ENCODE measurements at places on chromosomes 5 and 9.

DNA sequence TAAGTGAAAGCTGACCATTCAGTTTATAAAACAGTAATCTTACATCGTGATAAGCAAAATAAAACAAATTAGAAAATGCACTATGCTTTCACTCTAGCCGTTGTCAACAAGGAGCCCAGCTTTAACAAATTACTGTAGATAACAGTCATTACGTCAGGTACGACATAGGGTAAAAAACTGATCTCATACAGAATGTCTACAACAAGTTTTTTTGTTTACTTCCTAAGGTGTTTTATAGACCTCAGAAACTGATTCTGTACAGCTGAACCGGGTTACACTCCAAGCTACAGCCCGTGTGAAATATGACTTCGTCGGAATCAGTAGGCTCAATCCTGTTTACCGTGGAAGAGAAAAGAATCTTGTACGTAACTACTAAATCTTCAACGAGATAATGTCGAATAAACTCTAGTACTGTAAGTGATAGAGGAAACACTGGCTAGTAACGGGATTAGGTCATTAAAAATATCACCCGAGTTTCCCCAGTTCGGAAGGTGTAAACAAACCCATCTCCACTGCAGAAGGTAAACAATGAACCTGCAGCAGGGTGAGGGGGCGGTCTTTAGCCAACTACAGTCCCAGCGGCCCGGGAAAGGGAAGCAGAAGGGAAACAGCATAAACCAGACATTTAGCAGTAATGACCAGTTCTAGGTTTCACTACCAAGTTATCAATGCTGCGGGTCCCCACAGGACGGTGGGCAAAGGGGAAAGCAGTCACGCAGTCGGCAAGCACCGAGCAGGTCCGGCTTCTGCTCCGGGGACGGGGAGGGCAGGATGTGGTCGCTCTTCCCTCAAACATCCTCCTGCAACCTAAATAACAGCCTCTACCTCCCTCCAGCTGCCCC, 1.1 kb downstream of the RICTOR start:
- peak; percentile 53 for DNase-seq

DNA sequence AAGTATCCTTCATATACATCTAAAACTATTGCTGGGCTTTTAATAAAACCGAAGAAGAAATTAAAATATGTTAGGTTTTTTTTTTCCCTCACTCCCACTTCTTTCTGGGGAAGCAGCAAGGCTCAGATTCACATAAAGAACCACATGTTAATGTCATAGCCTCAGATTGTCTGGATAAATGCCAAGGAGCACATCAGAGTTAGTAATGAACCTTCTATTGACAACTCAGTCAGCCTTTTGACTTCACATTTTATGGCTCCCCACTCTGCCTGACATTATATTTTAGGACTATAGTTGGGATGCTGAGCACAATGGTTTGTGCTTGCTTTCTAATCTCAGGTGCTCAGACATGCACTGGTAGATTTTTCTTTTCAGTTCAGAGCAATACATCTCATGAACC, 21.8 kb downstream of the DMAC1 start:
- no peak for DNase-seq

GRCh38 chr9:130536701-130537107, 42.7 kb upstream of the FUBP3 start:
- DNase-seq: no peak

GRCh38 chr5:103938146-103938695, 375.6 kb upstream of the NUDT12 start:
- DNase-seq: no peak

DNA sequence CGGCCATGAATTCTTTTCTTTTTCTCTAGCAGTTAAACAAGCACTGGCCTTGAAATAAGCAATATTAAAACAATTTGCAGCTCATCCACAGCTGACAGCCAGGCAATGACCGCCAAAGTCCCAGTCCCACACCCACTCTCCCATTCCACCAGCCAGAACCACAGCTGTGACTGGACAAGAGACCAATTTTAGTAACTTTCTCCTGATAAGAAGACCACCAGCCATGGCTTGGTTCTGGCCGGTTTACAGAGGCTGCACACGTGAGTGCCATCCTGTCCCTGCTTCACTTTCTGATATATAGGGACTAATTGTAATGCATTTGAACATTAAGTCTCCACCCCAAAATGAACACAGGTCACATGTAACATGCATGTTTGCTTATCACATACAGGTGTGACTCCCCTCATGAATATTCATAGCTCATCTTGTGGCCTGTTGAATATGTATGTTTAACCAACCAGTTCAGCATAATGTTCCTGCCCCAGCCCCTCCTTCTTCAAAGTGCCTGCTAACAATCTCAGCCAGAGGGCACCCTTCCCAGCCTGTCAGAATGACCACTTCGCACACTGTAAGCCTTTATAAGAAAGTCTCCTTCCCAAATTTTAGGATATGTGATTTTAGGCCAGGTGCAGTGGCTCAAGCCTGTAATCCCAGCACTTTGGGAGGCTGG, 23.9 kb upstream of the FANCC start:
- DNase-seq: no peak

DNA sequence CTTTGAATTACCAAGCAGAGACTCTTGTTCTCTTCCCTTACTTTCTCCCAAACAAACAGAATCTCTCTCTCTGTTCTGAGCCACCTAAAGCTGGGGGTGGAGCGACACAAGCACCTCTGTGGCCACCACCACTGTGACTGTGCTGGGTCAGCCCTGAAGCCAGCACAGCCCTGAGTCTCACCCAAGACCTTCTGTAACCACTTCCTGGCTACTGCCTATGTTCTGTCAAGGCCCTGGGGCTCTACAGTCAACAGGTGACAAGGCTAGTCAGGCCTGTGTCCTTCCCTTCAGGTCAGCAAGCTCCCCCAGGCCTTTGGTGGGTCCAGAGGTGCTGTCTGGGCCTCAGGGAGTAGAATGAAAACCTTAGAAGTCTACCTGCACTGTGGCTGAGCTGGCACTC, 26.1 kb upstream of the SLC28A3 start:
- no peak for DNase-seq

DNA sequence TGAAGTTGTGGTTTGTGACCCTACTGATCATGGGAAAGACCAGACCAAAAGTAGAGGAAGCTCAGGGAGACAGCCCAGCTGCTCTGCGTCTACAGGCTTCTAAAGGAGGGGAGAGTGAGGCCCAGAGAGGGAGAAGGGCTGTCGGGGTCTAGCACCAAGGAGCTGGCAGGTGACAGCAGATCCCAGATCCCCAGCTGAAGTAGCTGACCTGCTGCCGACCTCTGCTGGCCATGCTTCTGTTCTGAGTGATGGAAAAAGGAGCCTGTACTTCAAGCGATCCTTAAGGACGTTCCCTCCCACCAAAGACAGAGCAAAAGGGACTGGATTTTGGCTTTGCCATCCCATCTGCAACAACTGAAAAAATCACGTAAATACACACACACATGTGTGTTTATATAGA, 22.7 kb upstream of the QSOX2 start:
- DNase-seq: no peak

DNA sequence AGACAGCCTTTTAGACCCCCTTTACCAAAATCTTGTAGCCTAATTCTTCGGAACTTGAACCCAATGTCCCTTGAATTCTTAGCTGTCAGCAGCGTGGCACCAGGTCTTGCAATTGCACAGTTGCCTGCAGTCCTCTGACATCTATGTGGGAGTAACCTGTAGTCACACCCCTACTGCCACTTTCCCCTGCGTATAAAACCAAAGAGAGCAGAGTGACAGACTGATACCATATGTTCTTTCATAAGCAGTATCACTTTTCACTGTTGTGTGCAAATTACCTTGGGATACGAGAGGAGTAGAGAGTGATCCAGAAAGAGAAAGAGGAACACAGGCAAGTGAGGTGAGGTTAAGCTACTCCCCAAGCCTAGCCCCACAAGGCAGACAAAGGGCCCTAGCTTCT, 364.3 kb upstream of the ADAMTSL1 start:
- no peak for DNase-seq

DNA sequence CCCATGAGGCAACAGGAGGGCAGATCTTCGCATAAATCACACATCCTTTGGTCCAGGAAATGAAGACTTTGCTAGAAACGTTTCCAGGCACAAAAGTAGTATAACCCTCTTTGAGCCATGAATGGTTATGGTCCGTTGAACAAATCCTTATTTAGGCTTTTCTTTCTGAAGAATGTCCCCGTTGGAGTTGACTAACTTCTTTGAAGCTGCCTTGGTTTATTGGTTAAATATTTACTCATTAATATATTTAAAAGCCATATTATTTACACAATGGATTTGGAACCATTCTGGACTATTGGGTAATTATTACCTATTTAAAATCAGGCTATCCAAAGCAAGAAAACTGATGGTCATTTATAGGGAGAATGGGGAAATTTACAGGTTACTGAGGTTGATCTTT, 347.6 kb upstream of the SLC30A5 start:
- no peak for DNase-seq

GRCh38 chr5:163885117-163885516, 379.7 kb downstream of the MAT2B start:
- no peak for DNase-seq

GRCh38 chr5:179125789-179126505, 65.8 kb downstream of the ZNF354C start:
- DNase-seq: no peak

DNA sequence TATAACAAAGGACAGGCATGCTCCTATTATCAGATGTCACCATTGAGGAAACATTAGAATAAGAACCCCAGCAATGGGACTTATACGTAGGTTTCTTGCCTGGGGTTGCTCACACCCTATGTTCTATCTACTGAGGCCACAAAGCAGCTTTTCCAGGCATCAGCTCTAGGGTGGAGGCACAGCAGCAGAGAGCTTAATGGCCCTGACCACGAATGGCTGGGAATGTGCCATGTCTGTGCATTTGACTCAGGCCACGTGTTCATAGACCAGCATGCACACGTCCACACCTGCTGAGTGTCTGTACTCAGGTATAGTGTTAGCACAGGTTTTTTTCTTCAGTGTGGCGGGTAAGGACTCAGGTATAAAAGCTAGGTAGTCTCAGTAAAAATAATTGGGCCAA, 129.4 kb downstream of the AOPEP start:
- no peak for DNase-seq

GRCh38 chr5:61689153-61689846, 357.2 kb downstream of the ZSWIM6 start:
- DNase-seq: no peak

DNA sequence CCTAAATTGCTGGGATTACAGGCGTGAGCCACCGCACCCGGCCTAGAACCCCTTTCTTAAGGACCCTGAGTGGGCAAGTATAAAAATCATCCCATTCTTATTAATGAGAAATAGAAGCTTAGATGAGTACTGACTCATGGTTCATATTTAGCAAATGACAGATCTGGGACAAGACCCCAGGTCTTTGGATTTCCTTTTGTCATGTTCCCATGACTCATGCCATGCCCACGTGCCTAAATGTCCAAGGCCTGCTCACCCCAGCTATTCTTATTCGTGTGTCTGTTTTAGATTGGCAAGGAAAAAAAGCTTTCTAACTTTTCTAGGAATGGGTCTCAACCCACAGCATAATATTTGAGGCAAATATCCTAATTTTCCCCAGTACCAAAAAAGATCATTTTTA, 57.7 kb upstream of the RPS23 start:
- DNase-seq: peak; percentile 95

GRCh38 chr9:13963005-13963653, 350.8 kb downstream of the NFIB start:
- no peak for DNase-seq

GRCh38 chr9:72165326-72165725, 16.1 kb downstream of the GDA start:
- no peak for DNase-seq

DNA sequence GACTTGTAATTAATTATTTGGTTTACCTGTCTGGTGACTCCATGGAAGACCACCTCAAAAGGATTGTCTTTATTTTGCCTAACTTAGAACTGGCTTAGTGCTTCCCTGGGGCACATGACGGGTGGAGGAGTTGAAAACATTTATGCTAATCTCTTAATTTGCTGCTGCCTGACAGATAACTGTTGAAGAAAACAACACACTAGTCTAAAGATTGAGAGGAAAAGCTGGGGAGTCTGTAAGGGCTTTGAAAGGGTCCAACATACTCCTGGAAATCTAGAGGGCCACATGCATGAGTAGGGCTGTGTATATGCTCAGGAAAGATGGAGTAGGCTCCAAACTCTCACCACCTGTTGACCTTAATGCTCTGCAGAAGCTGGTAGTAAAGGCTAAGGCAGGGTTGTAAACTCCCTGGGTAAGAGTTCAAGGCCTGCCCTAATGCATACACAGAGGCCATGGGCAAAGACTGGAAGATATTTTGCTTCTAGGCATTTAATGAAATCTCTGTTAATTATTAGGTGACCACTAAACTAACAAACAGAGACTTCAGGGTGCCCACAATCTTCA, 40.7 kb downstream of the NR3C1 start:
- DNase-seq: no peak

DNA sequence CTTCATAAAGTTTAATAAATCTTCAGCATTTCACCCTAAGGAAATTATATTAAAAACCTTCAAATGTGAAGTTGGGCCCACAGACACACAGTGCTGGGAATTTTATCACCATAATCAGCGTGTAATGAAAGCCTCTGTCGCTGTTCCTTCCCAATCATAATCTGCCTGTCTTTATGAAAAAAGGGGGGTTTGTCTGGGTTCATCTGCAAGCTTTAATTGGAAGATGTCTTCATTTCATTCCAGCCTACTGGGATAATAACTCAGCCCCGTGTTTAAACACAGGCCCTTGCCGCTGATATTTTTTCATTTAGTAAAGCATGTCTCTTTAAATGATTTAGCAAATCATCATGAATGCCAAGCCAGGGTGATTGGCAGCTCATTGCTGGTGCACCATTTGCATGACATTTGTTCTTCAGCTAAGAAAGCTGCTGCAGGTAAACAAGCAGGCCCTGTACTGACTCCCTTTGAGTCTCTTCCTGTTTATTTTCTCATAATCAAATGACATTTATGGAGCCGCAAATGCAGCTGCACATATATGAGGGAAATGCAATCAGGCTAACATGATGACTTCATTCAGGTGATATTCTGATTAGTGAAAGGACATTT, 362.9 kb upstream of the TLE4 start:
- DNase-seq: no peak

DNA sequence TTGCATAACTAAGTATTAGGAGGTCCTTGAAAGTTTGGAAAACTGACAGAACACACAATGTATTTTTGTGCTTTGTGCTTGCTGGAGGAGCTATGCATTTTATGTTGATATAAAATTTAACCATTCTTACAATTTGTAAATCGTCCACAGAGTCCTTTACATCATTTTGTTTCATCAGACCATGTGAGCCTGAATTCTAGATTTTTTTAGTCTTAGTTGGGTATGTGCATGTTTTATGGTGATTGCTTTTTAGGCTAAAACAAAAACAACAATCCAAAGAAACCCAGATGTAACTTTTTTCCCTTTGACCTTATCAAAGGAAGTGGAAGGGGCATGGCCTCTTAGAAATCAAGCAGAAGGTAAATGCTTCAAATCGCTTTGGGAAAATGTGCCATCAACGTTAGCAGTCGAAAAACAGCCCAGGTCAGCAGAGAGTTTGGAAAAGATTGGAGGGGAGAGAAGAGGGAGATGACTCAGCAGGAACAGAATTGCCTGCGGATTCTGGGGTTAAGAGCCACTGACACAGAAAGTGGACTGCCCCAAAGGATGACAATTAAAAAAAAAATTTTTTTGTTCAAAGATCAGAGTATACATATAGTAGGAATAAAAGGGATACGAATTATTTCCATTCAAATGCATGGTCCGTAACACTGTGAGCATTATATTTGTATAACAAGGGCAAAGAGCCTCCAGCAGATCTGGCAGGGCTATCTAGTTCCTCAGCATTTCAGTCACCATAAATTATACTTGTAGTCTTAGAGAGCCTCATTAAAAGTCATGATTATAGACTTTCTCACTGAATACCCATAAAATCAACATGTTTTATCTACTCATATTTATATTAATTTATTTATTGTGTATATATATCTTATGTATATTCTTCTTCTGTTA, 253.5 kb upstream of the HAPLN1 start:
- DNase-seq: peak; percentile 15
